ENCODE measurements at places on chromosomes 6 and 20.

GRCh38 chr6:7541175-7542064, at the start of gene DSP:
Gene DSP, plus strand, starts transcription at chr6:7541671. Its CDS starts 245 bp downstream, at chr6:7541916.
- peak; percentile 90 for DNase-seq

DNA sequence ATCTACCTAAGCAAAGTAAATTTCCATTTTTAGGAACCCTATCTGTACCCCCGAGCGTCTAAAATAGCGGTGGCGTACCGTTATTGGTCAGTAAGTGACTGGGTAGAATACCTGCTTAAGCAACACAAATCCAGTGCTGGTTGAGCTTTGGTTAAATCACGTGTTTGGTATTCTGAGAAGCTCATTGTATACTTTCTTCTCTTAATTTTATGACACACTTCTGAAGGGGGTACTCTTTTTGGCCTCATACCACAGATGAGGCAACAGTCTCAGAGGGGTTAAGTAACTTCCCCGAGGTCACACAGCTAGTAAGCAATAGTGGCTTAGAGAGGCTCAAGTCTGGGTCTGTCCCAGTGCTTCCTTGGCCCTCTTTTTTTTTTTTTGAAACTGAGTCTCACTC, 151.2 kb downstream of the TFAP2C start:
- DNase-seq = no peak

DNA sequence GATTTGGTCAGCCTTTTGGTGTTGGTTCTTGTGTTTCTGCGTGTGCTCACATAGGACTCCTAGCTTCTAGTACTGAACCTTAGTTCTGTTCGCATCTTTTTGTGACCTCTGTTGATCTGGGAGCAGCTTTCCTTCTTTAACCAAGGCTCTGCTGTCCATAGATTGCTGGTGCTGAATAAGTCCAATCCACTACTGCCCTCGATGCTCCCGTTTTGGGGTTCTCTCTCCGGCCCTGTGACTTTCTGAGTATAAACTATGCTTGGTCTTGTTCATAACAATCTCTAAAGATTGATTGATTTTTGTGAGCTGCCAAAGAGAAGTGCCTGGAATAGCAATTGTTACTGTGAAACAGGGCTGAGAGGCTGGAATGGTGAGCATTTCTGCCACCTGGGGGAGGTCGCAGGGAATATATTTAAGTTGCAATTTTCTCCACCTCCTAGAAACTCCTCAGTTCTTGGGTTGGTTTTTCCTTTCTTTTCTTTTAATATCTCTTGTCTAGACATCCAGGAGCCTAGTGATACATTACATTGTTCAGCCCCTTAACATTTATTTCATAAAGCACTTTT, 422.9 kb upstream of the CHD6 start:
- DNase-seq = no peak

DNA sequence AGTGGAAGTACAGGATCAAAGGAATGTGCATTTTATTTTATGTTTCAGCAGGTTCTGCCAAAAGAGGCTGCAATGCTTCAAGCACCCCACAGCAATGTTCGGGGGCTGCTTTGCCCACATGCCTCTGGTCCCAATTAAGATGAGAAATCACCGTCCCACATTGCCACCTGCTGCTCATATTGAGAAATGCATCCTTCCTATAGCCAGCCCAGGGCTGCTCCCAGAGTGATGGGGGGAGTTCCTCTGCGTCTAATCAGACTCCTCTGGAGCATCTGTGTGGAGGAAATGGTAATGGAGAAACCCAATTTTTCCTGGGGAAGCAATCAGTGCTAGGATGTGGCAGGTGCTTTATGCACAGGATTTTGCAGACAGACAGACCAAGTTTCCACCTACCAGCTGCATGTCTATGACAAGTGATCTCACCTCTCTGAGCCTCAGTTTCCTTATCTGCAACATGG, 33.7 kb downstream of the PTGIS start:
- peak; percentile 52 for DNase-seq

DNA sequence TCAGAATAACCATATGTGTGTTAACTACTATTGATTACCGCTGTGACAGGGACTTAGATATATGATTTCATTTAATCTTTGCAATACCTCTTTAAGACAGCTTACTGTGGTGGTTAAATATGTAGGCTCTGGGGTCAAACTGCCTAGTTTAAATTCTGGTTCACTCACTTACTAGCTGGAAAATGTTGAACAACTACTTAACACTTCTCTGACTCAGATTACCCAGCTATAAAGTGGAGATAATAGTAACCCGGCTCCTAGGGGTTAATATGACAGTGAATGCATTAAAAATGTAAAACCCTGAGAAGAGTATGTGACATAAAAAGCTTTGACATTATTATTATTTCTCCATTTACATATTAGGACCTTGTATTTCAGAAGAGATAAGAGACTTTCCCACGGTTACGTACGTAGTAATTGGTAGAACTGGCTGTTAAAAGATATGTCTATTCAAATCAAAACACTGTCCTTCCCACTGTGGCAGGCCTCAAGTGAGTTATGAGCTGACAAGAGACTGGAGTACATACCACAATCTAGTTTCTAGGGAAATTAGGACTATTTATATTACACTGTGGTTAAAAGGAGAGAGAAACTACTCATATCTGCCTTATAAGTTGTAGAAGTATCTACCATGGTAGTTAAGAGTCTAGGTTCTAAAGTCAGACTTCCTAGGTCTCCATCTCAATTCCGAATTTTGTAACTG, 4.4 kb upstream of the PLCB1 start:
- no peak for DNase-seq

- DNase-seq = no peak
These were observed 44.3 kb upstream of the SLC4A11 start for GRCh38 chr20:3283222-3283820.

DNA sequence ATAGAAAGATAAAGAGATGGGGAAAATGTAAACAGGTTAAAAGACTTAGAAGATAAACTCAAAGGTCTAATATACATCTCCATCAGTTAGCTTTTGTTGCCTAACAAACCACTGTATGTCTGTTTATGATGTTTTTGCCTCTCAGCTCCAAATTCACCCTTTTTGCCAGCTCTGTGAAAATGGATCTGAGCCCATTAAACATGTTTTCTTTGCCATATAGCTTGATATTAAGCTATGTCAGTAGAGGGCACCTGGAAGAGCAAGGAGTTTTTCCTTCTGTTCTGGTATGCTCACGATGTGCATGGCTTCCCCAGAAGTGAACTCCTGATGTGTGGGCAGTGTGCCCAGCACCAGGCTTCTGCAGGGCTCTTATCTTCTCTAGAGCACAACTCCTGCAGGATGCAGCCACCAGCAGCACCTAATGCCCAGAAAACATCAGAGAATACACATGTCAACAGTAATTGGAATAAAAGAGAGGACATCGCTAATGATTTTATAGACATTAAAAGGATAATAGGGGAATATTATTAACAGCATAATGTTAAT, 14.6 kb upstream of the SNX9 start:
- no peak for DNase-seq
